ENCODE measurements at places on chromosomes 4 and X.

GRCh38 chrX:107827030-107827831 is 1.6 kb downstream of the MID2 start:
- DNase-seq: no peak

DNA sequence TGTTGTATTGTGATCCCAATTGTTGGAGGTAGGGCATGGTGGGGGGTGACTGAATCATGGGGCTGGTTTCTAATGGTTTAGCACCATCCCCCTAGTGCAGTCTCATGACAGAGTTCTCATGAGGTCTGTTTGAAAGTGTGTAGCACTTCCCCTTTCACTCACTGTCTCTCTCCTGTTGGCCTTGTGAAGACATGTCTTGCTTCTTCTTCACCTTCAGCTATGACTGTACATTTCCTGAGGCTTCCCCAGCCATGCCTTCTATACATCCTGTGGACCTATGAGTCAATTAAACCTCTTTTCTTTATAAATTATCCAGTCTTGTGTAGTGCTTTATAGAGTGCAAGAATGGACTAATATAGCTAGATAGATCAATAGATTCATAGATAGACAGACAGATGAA is 230.0 kb downstream of the MAGEE1 start:
- no peak for DNase-seq

DNA sequence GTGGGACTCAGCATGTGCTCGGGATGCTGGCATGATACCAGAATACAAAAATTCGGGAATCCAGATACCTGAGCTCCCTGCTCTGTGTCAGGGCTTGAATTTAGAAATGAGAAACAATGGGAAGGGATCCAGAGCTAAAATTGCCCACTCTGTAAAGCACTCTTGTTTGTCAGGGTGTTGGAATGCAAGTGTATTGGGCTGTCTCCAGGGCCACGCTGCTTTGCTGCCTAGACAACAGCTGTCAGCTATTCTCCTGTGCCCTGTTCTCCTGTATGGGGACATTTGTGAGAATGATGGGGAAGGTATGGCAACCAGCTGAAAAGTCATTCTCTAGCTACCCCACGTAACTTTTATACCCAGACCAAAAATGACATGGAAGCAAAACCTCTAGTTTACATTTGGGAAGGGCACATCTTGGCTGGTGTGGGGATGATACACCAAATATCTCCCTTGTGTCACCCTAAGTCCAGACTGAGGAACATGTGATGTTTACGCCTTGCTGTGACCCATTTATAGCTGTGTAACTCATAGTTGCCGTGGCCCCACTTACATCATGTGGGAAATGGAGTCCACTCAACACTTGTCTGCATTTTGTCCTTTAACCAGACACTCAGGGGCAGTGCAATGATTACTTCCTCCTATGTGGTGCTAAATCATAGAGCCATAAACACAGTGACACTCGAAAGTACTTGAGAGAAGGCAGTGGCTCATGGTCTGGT is 46.6 kb downstream of the SMPX start:
- DNase-seq: no peak

DNA sequence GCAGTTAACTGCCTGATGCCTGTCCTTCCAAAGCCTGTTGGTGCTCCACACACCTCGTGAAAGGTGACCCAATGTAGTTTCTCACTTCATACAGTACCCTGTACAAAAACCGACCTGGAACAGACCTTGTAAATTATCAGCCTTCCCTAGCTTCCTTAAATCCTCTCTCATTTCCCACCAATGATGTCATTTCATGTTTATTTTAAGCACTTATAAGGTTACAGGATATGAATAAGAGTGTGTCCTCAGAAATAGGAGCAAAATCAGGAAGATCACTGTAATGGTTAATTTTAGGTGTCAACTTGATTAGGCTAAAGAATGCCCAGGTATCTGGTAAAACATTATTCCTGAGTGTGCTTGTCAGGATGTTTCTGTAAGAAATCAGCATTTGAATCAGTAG is 44.7 kb downstream of the TMEM150C start:
- no peak for DNase-seq

- DNase-seq: no peak
Measured at GRCh38 chr4:184395451-184395917, 78.9 kb downstream of the IRF2 start.

- peak; percentile 76 for DNase-seq
Measured at GRCh38 chr4:139337612-139338011, 35.3 kb upstream of the NDUFC1 start.

GRCh38 chr4:5069901-5070300 is 18.6 kb downstream of the STK32B start:
- no peak for DNase-seq

GRCh38 chr4:159107203-159107925 is 4.5 kb downstream of the RAPGEF2 start:
- DNase-seq: no peak

GRCh38 chrX:4825550-4825949 is 1112.1 kb upstream of the PRKX start:
- DNase-seq: peak; percentile 8

GRCh38 chr4:39054497-39054896 is 7.5 kb upstream of the KLHL5 start:
- peak; percentile 17 for DNase-seq

GRCh38 chr4:55509266-55509665 is 37.4 kb downstream of the CLOCK start:
- DNase-seq: peak; percentile 5

DNA sequence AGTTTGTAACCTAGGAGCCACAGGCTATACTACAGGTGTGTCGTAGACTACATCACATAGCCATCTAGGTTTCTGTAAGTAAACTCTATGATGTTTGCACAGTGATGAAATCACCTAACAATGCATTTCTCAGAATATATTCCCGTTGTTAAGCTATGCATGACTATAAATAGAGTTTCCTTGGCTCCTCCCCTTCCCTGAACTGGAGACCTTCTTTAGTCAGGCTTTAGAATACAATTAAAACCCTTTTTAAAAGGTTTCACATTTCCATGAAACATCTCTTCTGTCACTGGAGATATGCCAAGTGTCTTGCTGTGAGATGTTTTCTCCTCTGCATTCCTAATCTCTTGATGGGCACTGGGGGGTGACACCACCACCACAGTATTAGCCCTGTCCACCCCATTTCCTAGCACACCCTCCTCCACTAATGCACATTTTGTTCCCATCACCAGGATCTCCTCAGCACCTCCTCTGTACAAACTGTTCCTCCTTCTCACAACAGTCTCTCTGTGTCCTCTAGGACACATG is 334.6 kb upstream of the CPEB2 start:
- no peak for DNase-seq

- DNase-seq: no peak
Measured at GRCh38 chrX:46864606-46865005, 27.8 kb downstream of the RP2 start.

GRCh38 chr4:101556842-101557241 is 209.5 kb upstream of the PPP3CA start:
- peak; percentile 10 for DNase-seq

DNA sequence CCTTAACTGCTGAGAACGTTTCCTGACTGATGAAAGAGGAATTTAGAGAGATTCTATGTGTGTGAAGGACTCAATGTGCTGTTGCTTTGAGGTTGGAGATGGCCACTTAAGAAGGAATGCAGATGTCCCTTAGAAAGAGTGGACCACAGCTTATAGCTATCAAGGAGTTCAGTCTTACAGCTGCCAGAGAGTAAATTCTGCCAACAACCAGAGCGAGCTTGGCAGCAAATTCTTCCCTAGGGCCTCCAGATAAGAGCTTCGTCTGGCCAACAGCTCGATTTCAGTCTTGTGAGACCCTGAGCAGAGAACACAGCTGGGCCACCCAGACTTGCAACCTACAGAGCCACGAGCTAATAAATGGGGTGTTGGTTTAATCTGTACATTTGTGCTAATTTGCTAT is 21.8 kb downstream of the MID1 start:
- DNase-seq: no peak

DNA sequence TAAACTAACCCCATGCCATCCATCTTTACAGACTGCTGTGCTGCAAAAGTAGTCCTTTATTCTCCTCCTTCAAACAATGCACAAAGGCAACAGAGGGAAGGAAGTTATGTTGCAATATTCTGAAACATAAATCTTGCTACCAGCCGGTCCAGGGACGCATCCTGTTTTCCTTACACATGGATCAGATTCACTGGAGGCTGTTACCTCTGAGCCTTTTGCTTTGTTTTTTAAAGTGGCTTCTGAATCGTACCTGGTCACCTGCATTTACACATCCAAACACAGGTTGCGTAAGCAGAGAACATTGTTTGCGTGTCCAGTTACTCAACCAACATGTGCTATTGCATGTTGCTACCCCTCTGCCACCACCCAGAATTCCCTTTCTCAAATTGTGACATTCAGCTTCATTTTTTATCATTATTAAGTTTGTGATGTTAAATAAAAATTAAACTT is 8.8 kb downstream of the PPARGC1A start:
- DNase-seq: peak; percentile 3

- DNase-seq: no peak
Measured at GRCh38 chrX:17020356-17020755, 73.9 kb downstream of the REPS2 start.

- no peak for DNase-seq
Measured at GRCh38 chr4:7392438-7393421, 42.0 kb downstream of the PSAPL1 start.

- no peak for DNase-seq
Measured at GRCh38 chr4:56859841-56860240, 38.3 kb upstream of the SPINK2 start.

DNA sequence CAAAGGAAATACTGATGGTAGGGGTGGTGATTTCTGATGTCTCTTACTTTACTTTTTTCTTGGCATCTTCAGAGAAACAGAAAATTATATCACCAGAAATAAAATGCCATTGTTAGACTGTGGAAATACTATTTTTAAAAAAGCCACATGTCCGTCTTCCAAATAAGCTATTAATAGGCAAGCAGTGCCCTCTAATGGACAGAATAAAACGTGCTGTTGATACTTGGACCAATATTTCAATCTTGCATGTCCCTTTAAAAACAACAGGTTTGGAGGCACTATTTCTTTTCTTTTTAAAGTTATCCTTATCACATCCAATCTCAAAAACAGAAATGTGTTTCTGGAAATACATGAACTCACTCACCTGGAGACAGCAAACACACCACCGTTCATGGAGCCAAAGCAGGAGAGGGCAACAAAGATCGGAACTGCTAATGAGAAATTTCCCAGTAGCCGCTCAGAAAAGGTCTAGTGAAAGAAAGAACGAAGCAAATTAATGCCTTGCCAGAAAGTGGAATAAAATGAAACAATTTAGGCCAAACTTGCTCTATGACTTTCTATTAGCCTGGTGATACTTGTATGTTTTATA is 59.2 kb downstream of the SLC7A11 start:
- DNase-seq: peak; percentile 78

DNA sequence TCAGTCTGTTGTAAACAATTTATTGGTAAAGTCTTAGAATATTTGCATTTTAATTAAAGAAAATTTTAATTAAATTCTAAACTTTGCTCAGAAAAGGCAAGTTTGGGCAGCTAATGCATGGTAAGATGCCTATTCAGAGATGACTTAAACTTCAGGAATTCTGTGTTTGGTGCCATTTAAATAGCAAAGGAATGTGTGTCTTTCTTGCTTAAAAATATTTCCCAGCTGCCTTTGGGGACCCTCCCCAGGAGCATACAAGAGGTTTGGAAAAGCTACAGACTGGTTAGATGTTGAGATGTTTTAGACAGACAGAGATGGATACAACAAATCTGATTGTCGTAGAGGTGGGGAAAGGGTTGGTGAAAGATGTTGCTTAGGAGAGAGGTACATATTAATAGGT is 36.5 kb downstream of the AFF2 start:
- no peak for DNase-seq

DNA sequence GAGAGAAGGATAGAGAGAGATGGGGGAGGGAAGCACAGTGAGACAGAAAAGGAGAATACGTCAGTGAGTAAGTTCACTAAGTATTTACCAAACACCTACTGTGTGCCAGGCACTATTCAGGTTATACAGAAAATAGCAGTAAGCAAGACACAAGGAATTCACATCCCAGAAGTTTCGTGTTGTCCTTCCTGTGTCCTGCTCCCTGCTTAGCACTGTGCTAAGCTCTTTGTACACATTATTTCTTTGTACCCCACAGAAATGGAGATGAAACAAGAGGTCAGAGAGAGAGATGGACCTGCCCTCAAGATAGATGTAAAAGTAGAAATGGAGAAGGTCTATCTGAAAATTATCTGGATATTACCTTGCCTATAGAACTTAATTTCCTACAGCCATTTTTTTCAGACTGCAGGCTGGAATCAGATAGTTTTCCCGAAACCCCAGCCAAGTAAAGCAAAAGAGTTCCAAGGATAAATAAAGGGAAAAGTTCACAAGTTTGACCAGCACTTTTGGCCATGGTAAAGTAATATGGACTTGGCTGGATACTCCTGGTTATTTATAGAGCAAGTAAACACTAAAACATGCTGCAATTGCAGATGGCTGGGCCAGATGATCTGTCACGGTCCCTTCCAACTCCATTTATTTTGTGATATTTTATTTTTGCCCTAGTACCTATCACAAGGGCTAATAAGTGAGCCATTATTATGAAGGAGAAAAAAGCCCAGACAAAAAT is 353.7 kb upstream of the SLC7A11 start:
- DNase-seq: no peak

DNA sequence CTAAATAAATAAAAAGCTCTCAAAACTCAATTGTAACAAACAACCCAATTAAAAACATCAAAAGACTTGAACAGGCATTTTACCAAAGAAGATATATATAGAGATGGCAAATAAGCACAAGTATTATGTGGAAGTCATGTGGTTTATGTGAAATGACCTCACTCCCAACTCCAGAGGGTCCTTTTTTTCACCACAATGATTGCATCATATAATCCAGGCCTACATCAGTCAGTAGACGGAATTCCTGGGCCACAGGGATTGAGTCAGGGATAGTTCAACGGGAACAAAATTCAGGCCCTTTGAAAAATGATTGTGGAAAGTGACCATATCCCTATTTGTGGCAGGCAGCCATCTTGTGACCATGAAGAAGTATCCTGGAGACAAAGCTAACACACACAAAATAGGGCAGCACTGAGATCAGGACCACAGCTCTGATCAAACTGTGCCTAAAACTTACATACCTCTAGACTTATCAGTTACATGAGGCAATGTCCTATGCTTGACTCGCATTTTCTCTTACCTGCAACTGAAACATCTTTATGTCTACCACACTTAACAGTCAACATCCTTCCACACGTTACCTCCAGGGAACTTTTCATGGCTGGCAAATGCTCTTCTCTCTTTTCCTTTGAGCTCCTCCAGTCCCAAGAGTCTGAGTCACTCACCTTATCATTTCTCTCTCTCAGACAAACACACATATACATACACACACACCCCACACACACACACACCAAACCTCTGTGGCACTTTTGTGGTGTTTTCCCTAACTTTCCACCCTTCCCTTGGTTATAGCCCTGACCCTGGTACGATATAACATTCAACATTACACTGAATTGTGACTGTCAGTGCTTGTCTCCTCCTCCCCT is 113.5 kb downstream of the PHF8 start:
- DNase-seq: no peak

DNA sequence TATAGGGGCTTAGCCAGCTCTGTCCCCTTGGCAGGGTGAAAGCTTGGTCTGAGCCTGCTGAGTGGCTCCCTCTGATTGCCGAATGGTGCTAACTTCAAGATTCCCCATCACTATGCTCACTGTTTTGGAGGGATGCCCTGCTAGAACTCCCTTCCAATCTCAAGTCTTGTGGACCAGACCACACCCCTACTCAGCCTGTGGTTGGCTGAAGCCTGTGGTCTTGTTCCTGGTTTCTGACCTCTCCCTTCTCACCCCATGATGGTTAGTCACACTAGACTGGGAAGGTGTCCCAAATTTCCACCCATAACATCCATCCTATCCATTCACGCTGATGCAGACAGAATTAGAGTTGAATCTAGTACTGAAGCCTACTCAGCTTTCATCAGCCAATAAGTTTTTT is 184.7 kb upstream of the NDP start:
- no peak for DNase-seq

Data from hematopoietic multipotent progenitor cell treated with erythropoietin and hydrocortisone succinate and interleukin-3 and kit ligand, for 4 days (in vitro differentiated cells).